ENCODE measurements at places on chromosomes 5 and 9.

GRCh38 chr9:135565141-135565628, 3.6 kb downstream of the PAEP start:
- no peak for DNase-seq

DNA sequence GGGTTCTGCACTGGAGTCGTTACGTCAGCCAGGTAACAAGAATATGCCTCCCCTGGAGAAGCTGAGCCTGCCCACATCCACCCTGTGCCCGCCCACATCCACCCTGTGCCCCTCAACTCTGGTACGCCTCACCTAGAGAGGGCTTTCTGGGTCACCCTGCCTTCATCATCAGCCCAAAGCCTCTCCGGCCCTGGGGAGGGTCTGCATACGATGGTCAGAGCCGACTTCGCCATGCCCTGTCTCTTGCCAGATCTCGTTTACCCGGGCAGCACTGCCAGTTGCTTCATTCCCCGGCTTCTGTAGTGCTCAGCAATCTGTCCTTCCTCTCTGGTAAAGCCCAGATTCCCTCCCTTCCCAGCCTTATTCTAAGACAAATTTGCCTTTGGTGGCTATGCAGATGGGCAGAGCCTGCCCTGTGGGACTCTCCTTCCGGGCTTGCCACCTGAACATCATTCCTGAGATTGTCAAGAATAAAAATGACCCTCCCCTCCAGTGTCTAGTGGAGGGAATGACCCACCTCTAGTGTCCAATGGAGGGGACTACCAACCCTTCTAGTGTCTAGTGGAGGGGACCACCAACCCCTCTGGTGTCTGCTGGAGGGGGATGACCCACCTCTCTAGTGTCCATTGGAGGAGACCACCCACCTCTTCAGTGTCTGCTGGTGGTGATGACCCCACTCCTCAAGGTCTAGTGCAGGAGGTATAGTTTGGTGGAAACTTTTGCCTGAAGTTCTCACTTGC, 3.4 kb downstream of the PLEKHG4B start:
- no peak for DNase-seq

DNA sequence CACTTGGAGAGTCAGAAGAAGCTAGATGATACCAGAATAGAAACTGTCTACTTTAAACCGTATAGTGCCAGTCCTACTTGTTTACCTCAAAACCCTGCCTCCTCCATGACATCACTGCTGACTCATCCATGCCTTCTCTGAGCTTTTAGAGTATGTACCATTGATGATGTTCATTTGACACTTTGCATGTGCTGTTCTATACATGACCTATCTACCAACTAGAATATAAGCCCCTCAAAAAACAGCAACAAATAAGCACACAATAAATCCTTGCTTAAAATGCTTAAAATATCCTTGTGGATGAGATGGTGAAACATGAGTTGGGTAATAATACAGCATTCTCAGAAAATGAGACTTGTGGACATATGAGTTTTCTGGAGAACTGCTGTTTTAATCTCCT, 2.6 kb downstream of the CTNNAL1 start:
- peak; percentile 29 for DNase-seq

DNA sequence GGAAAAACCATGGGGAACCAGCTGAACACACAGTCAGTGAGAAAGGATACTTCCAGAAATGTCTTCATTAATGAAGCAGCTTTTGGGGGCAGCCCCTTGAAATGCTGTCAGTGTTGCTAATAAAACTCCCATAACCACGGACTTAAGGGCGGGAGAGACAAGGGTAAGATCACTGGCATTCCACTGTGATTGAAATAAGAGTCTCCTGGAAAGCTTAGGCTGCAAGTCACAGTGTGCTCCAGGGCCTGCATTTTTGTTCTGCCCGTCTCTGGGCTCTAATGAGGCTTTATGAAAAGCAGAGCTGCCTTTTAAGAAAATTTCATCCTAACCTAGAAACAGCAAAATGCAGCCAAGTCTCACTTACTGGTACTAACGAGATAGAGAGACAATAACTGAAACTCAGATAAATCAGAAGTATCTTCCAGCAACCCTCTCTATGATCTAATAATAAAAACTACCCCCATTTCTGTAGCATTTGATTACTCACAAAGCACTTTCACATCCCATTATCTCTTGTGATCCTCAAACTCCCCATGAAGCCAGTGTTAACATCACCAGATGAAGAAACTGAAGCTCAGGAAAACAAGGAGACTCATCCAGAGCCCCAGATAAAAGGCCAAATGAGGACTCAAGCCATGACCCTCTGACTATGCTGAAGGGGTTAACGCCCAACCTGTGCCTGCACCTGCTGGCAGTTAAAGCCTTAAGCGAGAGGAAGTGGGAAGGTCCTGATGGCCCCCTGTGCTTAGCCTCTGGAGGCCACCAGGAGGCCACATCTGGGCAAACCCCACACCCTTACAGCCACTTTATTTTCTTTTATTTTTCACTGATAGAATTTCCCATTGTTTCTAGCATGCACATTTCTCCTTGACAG, 37.5 kb downstream of the SPOCK1 start:
- DNase-seq: no peak

- no peak for DNase-seq
Measured at GRCh38 chr9:107363516-107364152, 80.6 kb downstream of the RAD23B start.

GRCh38 chr9:99309141-99309939, 87.3 kb downstream of the SEC61B start:
- no peak for DNase-seq

GRCh38 chr9:38318759-38319495, 73.6 kb upstream of the ALDH1B1 start:
- DNase-seq: peak; percentile 40

DNA sequence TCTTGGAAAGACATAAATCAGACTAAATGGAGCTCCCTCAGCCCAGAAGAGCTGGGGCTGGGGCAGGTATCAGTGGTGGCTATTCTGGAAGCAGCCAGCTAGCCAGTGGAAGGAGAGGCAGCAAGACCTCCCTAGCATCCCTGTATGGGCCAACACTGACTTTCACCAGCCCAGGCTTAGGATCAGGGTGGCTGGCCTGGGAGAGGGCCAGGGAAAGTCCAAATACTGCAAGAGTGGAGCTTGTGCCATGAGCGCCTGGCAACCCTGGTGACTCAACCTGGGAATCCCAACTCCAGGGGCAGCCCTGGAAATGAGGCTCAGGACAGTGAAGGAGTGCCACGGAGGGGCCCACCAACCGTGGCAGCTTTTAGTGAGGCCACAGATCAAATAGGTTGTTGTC, 7.6 kb upstream of the IRF1 start:
- no peak for DNase-seq

DNA sequence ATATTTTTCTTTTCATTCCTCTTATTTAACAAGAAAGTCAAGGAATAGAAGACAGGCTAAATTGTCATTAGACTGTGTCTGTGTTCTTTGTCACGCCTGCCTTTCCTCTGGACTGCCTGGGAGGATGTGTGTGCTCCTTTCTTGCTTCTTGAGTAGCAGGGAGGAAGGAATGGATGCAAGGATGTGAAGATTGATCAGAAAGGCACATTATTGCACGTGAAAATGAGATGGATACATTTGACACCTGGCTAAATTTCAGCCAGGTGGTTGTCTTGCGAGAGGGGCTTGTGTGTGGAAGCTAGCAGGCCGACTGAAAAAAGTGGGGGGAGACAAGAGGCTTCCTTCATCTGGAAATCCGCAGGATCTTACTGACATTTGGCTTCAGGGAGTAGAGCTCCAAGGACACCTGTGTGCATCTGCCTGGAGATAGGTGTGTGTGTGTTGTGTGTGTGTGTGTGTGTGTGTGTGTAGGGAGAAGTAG, 200.1 kb downstream of the MEF2C start:
- DNase-seq: no peak

GRCh38 chr5:135036405-135036804, 2.4 kb upstream of the PITX1 start:
- no peak for DNase-seq

DNA sequence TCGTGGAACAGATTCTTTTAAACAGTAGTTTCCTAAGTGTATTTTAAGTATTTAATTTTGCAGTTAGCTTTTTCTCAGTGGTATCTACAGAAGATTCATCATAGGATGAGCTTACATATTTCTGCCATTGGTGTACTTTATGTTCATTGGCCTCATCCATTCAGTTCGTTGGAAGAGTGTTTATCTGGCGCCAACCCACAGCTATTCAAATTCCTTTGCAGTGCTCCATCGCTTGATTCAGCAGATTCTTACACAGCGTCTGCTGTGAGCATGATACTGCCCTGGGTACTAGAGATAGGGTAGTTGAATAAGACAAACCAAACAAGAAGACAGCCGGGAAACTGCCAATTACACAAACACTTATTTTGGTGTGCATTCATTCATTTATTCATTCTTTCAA, 55.1 kb downstream of the NUP214 start:
- no peak for DNase-seq

DNA sequence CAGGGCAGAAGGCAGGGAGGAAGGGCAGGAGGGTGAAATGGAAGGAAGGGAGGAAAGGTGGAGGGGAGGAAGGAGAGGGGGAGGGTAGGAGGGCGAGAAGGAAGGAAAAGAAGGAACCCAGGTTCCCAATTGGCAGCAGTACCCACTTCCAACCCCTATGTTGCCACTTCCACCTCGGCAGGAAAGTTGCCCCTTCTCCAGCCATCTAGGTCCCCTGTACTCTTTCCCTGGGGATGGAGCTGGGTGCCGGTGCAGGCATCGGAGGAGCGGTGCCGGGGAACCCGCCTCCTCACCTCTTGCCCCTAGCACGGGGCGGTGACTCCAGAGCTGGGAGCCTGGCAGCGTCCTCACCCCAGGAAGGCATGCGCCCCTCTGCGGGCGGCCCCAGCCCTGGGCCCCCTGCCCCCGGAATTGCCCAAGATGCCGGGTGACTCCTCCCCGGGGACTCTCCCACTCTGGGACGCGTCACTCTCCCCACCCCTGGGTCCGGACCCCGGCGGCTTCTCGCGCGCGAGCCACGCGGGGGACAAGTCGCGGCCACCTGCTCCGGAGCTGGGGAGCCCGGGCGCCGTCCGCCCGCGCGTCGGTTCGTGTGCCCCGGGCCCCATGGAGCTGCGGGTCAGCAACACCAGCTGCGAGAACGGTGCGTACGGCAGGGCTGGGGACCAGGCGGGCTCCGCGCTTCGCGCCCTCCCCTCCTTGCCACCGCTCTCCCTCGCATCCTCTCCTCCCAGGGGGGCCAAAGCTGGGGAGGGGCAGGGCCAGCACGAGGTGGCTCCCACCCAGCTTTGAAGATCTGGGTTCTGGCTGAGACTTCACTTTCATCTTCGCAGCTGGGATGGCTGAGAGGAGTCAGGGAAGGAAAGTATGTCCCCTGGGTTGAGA, at the start of gene NIPAL4:
TSS of gene NIPAL4 (plus strand) at position 499 of the 885 bp plus-strand sequence. CDS start at position 607, 108 bp downstream.
- no peak for DNase-seq

- no peak for DNase-seq
Measured at GRCh38 chr5:81750308-81751008, 439 bp downstream of the SSBP2 start.

DNA sequence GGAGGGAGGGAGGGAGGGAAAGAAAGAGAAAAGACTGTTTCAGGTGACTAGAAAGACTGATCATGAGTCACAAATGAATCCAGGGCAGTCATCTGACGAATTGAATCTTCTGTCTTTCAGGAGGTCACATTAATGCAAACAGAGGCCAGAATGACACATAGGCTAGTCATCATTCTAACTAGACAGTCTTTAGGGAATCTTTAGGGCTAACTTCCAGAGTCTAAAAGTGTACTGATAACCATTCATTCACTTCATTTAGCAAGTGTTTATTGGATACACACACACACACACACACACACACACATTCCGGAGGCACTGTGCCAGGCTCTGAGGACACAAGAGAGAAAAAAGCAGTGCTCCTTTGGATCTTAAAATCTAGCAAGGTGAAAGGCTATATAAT, 156.7 kb downstream of the EBF1 start:
- no peak for DNase-seq

DNA sequence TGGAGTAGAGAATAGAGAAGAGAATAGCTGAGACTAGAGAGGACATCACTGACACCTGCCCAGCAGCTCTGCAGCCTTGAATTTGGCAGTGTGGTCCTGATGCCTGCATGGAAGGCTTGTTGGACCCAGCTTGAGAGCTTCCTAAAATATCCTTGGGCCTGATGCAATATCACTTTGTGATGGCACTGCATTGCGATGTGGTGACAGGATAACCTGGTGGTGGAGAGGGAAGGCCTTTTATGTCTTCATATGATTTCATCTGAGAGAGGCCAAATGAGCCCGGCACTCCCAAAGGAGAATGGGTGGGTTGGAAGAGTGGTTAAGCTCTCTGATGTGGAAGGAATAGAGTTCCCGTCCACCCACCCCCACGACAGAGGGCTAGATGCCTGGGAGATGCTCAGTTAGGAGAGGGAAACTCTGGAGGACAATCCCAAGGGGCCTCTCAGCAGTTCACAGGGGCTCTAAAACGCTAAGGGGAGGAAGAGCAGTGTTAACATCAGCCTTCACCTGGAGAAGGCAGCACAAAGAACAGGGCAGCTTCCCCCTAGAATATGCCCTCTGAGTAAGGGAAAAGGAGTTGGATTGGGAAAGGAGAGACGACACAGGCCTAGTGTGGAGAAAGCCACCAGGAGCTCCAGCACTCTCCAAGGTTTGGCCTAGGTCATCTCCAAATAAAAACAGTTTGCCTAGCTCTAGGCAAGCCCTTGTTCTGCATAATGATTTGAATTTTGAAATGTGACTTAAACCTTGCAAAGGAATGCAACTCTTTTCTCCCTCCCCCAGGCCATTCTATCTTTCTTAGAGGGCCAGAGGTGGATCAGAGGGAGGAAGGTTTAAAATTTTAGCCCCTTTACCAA, 99.8 kb upstream of the SSBP2 start:
- DNase-seq: no peak

DNA sequence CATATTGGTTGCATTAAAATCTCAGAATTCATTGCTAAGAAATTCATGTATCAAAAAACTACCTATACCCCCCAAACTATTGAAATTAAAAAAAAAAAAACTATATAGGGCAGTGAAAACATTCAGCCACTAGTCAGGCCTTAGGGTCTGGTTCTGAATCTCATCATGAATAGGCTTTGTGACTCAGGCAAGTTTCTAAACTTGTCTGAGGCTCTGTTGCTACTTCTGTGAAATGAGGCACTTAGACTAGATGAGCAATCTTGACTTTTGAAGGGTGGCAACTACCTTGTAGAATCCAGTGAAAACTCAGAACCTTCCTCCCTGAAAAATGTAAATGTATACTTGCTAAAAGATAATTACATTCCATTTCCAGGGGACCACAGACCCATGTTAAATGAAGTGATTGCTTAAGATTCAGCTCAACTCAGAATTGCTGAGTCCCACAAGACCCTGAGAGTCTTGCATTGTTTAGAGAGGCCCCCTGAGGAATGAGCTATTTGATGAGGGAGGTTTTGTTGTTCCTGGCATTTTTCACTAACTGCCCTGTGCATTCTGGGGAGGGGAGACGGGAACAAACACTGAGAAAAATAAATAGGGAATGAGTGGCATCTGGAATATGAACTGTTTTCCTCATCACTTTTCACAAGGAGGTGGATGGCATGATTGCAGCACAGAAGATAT, 29.5 kb downstream of the RAI14 start:
- no peak for DNase-seq

GRCh38 chr5:114327987-114328386, 33.9 kb upstream of the KCNN2 start:
- no peak for DNase-seq

GRCh38 chr5:123875561-123876275, 363.7 kb downstream of the CSNK1G3 start:
- DNase-seq: peak; percentile 53

GRCh38 chr9:114021578-114021977, 56.5 kb downstream of the AMBP start:
- DNase-seq: no peak

- no peak for DNase-seq
Measured at GRCh38 chr5:67196537-67197059, at the start of gene CD180. CD180 (minus strand) TSS chr5:67196799; CDS start chr5:67196641, 158 bp downstream.

GRCh38 chr9:137970098-137970497, 92.5 kb downstream of the CACNA1B start:
- DNase-seq: no peak

GRCh38 chr5:1017691-1018455, 9.3 kb downstream of the NKD2 start:
- no peak for DNase-seq
